ENCODE measurements at places on chromosomes 5 and 9.
A peak's percentile ranks its signal among the peaks of the same experiment; 100 is the strongest.

DNA sequence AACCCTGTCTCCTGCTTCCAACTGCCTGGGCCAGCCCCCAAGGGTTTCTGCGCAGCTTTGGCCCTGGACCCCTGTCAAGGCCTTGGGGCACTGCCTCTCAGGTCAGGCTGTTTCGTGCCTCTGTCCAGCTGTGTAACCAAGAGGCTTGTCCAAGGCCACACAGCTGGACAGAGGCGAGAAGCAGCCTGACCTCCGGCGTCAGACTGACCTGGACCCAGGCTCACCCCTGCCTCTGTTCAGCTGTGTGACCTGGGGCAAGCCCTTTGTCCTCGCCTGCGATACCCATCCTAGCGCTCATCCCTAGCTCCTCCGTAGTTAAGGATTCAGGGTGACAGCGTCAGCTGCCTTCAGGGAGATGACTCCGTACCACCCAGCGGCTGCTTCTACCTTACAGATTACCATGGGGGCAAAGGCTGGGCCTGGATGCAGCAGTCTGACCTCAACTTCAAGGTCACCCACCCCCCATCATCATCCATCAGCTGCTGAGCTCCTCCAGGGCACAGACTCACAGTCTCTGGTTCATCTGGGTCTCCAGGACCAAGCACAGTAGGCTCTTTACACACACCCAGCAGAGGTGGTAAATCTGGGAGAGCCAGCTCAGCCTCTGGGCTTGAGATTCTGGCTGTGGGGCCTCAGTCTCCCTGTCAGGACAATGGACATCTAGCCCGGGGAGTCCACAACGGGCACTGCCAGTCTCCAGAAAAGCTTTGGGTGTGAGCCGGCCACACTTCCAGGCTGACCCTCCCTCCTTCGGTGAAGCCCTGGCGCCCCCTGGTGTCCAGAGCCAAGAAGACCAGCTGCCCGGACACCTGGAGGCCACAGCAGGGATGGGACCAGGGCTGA, 7.9 kb downstream of the AK1 start:
- peaks cover 10% of the 10 kb centered on the region for H3K4me1 ChIP-seq
- H3K27ac ChIP-seq, result no peak overlapping the region
- no peaks in the 10 kb centered on the region for H3K27me3 ChIP-seq
- DNase-seq, result peak; percentile 96

DNA sequence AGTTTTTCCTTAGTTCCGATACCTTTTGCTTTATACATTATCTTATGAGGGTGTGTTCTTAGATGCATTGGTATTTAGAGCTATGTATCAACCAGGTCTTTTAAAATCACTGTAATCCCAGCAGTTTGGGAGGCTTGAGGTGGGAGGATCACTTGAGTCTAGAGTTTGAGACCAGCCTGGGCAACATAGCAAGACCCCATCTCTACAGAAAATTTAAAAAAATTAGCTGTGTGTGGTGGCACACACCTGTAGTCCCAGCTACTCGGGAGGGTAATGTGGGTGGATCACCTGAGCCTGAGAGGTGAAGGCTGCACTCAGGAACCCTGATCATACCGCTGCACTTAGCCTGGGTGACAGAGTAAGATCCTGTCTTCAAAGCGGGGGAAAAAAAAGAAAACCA, 15.1 kb downstream of the SPIN1 start:
- no peak overlapping the region for H3K27ac ChIP-seq
- H3K4me3 ChIP-seq, result no peak overlapping the region
- no peaks in the 10 kb centered on the region for H3K27me3 ChIP-seq
- no peak for DNase-seq

GRCh38 chr5:139513852-139514485, 31.4 kb upstream of the STING1 start:
- H3K4me1 ChIP-seq, result peaks cover 17% of the 10 kb centered on the region
- DNase-seq, result no peak
- peaks cover 10% of the 10 kb centered on the region for H3K27me3 ChIP-seq
- H3K4me3 ChIP-seq, result no peak overlapping the region
- peaks cover 11% of the 10 kb centered on the region for H3K36me3 ChIP-seq
- H3K27ac ChIP-seq, result no peak overlapping the region

- H3K4me1 ChIP-seq, result no peaks in the 10 kb centered on the region
- H3K36me3 ChIP-seq, result peaks cover 6% of the 10 kb centered on the region
- no peak overlapping the region for H3K4me3 ChIP-seq
- no peaks in the 10 kb centered on the region for H3K27me3 ChIP-seq
These were observed 29.5 kb downstream of the PFDN1 start for GRCh38 chr5:140273401-140273877.

DNA sequence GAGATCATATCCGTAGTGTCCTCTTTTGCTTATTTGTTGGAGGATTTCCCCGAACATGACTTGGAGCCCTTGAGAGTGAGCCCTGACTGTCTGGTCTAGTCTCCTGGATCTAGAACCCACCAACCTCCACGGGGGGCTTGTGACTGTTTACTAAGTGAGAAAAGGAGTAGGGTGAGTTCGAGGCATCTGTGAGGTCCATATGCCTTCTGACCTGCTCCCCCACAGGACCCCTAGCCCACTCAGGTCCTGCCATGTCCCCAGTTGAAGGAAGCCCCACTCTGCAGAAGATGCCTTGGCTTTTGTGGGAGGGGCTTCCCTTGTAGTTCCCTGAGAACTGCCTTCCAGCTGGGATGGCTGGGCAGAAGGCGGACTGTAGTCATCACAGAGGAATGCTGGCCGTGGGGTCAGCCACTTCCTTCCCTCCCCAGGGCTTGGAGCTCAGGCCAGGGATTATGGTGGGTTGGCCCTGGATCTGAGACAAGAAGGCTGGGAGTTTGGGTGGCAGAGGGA, 7.0 kb upstream of the IRF1 start:
- peaks cover 16% of the 10 kb centered on the region for H3K4me1 ChIP-seq
- H3K36me3 ChIP-seq, result no peaks in the 10 kb centered on the region
- H3K27ac ChIP-seq, result peak overlapping the region; percentile 57
- peak overlapping the region; percentile 85 for H3K4me3 ChIP-seq
- DNase-seq, result no peak

DNA sequence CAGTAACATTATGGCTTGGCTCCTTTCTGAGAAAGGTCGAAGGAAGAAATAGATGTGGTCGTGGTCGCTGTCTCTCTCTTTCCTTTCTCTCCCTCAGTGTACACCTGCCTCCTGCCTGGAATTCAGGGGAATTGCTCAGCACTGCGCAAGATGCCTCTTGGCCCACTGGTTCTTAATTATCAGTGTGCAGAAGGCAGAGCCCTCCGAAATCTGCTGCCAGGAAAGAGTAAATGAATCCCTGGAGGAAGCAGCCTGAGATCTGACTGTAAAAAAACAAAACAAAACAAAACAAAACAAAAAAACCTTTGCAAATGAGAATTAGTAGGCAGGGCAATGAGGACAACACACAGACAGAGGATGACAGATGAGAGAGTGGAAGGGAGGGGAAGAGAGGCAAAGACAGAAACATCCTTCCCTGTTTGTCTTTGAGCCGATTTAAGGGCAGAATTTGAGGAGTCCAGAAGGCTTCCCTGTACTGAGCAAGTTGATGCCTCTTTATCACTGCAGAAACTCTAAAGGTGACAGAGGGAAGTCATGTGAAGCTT, 113.8 kb upstream of the PUM3 start:
- no peak overlapping the region for H3K27ac ChIP-seq
- H3K4me1 ChIP-seq, result no peaks in the 10 kb centered on the region
- no peaks in the 10 kb centered on the region for H3K27me3 ChIP-seq
- no peaks in the 10 kb centered on the region for H3K36me3 ChIP-seq
- no peak overlapping the region for H3K4me3 ChIP-seq
- no peak for DNase-seq

GRCh38 chr9:104606152-104606551, 725 bp upstream of the OR13C2 start:
- DNase-seq, result no peak
- H3K4me1 ChIP-seq, result no peaks in the 10 kb centered on the region
- no peak overlapping the region for H3K4me3 ChIP-seq
- H3K36me3 ChIP-seq, result no peaks in the 10 kb centered on the region
- H3K27ac ChIP-seq, result no peak overlapping the region

DNA sequence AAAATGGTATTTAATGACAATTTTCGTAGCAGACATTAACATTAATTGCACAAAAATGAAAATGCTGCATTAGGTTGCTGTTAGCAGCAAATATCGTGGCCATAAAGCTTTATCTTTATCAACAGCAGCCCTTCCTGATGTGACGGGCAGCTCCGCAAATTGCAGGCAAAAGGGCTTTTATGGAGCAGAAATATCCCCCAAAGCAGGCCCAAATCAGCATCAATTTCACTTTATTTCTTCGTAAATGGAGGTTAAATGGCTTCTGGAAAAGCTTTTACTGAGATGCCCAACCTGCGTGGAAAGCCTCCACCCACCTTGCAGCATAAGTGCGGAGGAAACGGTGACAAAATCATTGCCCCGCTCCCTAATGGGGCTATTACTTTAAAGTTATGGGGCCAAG, 77.9 kb upstream of the BARHL1 start:
- no peaks in the 10 kb centered on the region for H3K36me3 ChIP-seq
- no peak for DNase-seq
- H3K4me3 ChIP-seq, result no peak overlapping the region
- H3K27me3 ChIP-seq, result no peaks in the 10 kb centered on the region
- peaks cover 28% of the 10 kb centered on the region for H3K4me1 ChIP-seq
- no peak overlapping the region for H3K27ac ChIP-seq

DNA sequence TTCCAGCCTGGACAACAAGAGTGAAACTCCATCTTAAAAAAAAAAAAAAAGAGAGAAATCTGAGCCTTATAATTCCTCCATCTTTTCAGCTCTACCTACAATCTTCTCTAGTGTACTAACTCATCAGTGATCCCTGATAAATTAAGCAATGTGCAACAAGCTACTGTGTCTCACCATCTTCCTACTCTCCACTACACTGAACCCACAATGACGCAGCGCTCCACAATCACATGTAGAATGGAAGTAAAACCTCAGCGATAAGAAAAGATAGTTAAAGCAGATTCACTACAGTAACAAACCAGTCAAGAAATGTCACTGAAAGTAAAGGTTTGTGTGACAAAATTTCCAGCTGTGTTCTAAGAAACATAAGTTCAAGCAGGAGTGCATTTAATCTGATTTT, 13.5 kb downstream of the ABCA1 start:
- no peaks in the 10 kb centered on the region for H3K27me3 ChIP-seq
- no peak for DNase-seq
- H3K4me3 ChIP-seq, result no peak overlapping the region

DNA sequence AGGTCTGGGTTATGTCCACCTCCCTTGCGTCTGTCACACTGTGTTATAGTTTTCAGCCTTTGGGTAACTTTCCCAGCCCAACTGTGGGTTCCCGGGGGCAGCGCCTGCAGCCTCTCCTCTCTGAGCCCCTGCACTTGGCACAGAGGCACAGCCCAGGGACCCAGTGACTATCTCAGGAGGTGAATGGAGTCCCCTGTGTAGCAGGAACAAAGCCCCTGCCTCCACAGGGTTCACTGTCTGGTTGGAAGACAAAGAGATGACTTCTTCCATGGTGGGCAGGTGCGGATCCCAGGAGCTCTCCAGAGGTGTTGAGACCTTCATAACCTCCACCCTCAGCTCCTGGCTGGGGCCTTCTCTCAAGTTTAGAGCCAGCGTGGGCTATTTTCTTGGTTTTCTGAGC, 156.9 kb downstream of the C9orf50 start:
- H3K27me3 ChIP-seq, result peaks cover 12% of the 10 kb centered on the region
- no peaks in the 10 kb centered on the region for H3K36me3 ChIP-seq
- H3K4me1 ChIP-seq, result peaks cover 36% of the 10 kb centered on the region

DNA sequence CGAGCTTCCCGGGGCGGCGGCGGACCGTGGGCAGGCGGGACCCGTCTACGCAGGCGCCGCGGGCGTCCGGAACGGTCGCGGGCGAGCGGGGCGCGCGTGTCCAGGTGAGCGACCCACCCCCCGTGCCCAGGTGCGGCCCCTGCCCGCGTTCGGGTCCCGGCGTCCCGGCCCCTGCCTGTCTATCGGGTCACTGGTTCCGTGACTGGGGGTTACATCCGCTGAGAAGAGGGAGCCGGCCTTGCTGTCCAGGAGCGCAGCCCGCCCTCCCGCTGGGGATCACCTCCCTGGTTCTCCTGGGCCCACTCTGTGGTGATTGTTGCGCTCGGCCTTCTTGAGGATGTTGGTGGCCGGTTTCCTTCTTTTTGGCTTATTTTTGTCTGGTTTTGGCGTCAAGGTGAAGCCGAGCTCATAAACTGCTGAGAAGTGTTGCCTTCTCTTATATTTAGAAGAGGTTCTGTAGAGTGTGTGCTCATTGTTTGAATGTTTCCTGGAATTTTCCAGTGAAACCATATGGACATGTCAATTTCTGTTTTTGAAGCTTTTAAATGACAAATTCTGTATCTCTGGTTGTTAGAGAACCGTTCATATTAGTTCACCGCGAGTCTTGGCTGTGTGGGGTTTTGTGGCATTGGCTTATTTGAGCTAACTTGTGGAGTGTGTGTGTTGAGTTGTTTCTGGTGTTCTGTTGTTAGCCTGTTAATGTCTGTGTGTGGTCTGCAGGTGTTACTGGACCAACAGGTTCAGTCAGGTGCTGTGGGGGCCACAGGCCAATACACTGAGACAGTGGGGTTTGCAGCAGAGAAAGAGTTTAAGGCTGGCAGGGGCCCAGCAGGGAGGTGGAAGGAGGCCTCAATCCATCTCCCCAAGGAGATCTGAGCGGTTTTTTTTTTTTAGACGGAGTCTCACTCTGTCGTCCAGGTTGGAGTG, 621 bp downstream of the CEP72 start:
- H3K27ac ChIP-seq, result peak overlapping the region; percentile 63
- no peak for DNase-seq
- H3K4me1 ChIP-seq, result peaks cover 24% of the 10 kb centered on the region
- peak overlapping the region; percentile 97 for H3K4me3 ChIP-seq
- H3K27me3 ChIP-seq, result no peaks in the 10 kb centered on the region

DNA sequence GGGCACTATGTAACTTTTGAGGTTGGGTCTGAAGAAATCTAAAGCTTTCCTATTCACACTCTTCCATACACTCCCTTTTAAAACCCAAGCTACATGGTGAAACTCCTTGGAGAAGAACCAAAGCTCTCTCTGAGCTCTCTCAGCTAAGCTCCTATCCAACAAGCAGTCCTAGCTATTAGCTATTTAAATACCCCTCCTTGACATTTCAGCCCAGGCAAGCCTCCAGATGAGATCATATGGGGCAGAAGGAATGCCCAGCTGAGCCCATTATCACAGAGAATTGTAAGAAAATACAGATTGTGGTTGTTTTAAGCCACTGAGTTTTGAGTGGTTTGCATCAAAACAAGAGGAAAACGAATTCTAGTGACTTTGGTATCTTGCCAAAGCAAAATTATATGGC, 15.2 kb downstream of the HSPB3 start:
- no peak overlapping the region for H3K27ac ChIP-seq
- no peaks in the 10 kb centered on the region for H3K4me1 ChIP-seq
- DNase-seq, result no peak
- no peaks in the 10 kb centered on the region for H3K27me3 ChIP-seq
- no peak overlapping the region for H3K4me3 ChIP-seq
- H3K36me3 ChIP-seq, result peaks cover 4% of the 10 kb centered on the region
